Hindlimb muscle (tissue), 1 donor: ENCODE measurements at places on chromosomes 12 and 14. TPM values are rescaled to one million over a fixed set of nuclear protein-coding genes. Genes with fewer than 3 reads are reported as not detected.

LBHD2 gene
- not detected for polyA plus RNA-seq

TCL1B gene
- not detected for polyA plus RNA-seq

RTL1 gene
- polyA plus RNA-seq: 69.2 TPM

CEP170B gene
- polyA plus RNA-seq: 1.8 TPM

TAS2R43 gene
- polyA plus RNA-seq: 0.27 TPM

AQP6 gene
- 0.09 TPM for polyA plus RNA-seq

SRRM4 gene
- 0.31 TPM for polyA plus RNA-seq

DNA sequence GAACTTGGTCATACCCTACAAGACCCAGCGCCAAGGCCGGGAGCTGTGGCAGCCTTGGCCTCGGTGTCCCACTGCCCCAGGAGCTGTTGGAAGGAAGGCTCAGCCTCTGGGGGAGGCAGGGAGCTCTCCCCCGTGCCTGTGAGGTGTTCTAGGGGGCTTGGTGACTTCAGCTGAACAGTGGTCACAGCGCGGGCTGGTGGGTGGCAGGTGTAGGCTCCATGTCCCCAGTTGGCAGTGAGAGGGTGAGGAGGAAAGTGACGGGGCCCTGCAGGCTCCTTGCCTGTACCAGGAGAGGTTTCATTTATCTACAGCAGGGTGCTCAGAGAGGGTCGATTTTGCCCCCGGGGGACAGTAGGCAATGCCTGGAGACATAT is 47.5 kb downstream of the DLK1 start:
- DNase-seq: no peak

DNA sequence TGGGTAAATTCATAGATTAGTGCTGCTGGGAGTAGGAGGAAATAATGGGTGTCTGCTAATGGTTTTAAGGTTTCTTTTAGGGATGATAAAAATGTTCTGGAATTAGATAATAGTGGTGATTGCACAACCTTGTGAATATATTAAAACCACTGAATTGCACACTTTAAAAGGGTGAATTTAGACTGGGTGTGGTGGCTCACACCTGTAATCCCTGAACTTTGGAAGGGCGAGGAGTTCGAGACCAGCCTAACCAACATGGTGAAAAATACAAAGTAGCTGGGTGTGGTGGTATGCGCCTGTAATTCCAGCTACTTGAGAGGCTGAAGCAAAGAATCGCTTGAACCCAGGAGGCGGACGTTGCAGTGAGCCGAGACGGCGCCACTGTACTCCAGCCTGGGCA is 1.3 kb downstream of the RAD52 start:
- no peak for DNase-seq

GRCh38 chr12:93430280-93430679 is 11.5 kb downstream of the UBE2N start:
- DNase-seq: no peak

DNA sequence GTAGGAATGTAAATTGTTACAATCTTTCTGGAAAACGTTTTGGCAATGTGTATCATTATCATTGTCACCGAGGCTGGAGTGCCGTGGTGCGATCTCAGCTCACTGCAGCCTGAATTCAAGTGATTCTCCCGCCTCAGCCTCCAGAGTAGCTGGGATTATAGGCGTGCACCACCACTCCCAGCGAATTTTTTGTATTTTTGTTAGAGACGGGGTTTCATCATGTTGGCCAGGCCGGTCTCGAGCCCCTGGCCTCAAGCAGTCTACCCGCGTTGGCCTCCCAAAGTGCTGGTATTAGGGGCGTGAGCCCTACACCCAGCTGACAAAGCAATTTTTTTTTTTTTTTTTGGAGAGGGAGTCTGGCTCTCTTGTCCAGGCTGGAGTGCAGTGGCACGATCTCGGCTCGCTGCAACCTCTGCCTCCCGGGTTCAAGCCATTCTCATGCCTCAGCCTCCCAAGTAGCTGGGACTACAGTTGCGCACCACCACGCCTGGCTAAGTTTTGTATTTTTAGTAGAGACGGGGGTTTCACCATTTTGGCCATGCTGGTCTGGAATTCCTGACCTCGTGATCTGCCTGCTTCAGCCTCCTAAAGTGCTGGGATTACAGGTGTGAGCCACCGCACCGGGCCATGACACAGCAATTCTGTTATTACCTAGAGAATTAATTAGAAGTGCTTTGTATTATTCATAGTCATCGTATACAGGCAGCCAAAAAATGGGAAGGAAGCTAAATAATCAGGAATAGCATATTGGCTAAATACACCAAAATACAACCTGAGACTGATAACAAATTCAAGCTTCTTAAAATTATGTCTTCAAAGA is 1.2 kb downstream of the ACTR6 start:
- DNase-seq: no peak

DNA sequence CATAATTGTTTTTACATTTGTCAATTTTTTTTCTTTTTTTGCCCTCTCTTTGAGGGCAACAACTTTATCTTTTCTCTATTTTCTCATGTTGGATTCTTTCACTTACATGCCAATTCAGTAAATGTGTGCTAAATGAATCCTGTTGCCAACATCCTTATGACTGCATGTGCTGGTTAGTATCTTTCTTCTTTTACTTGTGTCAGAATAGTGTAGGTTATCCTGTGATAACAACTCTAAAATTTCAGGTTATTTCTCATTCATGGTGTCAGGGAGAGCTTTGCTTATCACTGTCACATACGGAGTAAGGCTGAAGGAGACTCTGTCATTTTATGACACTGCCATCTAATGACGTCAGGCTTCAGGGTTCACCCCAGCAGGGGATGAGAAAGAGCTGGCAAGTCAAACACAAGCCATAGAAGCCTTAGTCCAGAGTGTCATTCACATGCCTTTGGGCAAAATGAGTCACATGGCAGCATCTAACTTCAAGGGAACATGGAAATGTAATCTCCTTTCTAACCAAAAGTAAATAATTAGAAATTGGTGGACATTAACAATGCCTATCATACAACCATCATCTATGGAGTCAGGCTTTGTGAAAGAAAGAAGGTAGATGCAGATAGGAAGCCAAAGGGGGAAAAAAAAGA is 242.5 kb upstream of the ATP2B1 start:
- no peak for DNase-seq

GRCh38 chr12:54592316-54592715 is 3.9 kb upstream of the PPP1R1A start:
- DNase-seq: no peak

DNA sequence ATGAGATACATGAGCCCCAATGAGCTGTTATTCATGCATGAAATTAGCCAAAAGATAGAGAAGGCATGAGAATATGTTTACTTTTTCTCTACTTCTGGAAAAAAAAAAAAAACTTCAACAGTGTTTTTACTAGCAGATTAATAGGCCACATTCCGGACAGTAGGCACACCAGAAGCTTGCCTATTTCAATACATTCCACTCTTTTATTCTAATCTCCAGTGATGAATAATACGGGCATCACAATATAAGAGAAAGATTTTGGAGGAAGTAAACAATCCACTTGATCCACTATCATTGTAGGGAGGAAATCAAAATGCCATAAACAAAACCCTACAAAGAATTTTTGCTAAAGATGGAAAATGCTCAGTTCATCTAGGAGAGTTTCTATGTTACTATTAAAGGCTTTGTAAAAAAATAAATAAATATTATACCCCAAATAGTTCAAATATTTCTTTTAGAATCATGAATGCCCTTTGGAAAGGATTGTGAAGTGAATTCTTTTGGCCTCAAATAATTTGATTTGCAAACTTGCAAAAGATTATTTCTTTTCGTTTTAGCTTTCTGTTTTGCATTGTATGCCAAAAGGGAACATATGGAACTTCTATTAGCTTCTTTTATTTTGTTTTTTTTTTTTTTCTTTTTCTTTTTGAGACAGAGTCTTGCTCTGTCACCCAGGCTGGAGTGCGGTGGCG is 232.6 kb downstream of the EPS8 start:
- no peak for DNase-seq

DNA sequence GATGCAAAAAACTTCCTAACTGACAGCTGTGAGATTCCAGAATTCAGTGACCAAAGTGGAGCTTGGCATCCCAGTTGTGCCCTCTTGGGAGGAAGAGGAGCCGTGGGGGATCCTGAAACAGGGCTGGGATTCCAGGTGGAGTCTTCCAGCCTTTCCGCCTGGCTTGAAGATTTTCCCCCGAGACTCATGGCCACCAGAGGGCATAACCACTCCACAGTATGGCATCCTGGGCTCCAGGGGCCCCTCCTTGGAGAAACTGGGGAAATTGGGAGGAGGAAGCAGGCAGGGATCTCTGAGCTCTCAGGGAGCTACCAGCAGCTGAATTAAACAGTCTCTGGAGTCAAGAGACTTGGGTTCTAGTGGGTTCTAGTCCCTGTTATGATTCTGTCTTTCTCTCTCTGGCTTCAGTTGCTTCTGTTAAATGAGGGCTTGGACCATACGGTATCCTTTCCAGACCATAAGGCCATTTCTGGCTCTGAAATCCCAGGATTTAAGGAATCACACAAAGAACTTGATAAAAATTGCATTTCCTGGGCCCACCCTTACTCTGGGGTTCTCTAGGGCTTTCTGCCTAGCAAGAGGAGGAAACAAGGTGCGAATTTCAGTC is 2.6 kb upstream of the TAMALIN start:
- DNase-seq: no peak

GRCh38 chr14:99129998-99130397 is 142.0 kb downstream of the BCL11B start:
- DNase-seq: no peak

- DNase-seq: no peak
Observed at GRCh38 chr12:116282371-116283286, 5.1 kb upstream of the MED13L start.

DNA sequence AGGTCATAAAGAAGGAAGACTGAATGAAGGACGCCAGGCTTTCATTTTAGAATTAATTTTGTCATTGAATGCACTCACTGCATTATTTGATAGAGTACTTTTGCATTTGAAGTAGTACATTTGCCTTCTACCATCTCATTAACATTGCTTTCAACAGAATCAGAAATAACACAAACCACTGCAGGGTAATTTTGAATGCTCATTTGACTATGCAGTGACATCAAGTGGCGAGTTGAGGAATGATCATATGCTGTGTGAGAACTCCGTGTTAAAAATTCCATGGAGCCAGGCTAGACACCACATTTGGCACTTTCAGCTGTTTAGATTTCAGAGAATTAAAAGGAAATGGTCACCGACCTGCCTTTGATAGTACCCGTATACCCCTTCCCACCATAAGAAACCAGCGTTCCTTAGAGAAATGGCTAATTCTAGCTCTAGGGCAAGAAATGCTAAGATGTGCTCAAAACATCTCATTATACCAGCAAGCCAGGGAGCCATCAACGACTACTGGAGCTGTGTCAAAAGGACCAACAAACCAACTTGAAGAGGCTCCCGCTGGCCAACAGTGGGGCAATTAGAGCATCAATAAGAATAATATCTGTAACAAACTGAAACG is 16.5 kb downstream of the HEBP1 start:
- DNase-seq: peak; percentile 43

DNA sequence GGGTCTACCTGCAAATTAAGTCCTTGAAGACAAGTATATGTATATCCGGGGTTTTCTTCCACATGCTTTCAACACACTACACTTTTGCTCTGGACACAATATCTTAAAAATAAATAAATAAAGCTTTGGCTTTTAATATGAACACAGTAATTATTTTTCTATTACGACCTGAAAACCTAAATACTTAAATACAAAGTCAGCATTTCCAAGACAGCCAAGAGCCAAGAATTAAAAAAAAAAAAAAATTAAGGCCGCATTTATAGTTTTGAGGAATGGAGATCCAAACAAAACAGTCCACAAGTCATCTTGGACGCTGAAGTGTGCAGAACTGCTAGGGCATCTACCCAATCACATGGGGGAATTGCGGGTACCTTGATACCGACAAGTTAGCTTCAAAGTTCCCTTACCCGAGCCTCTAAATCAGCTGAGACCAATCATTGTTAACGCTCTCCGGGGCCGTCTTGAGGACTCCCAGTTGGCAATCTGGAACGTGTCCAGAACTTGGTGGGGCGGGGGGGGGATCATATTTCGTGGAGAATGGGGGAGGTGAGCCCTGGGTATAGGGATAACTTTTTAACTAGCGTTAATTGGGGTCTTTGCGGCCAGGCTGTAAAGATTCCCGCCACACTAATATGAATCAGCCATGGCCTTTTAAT is 731 bp upstream of the PCNX4 start:
- DNase-seq: peak; percentile 64

DNA sequence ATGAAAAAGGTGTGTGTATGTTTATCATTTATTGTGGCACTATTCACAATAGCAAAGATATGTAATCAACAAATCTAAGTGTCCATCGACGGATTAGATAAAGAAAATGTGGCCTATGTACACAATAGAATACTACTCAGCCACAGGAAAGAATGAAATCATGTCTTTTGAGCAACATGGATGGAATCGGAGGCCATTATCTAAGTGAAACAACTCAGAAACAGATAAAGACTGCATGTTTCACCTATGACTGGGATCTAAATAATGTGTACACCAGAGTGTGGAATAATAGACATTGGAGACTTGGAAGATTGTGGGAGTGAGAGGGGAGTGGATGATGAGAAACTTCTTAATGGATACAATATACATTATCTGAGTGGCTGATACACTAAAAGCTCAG is 44.0 kb downstream of the CCER1 start:
- DNase-seq: no peak

DNA sequence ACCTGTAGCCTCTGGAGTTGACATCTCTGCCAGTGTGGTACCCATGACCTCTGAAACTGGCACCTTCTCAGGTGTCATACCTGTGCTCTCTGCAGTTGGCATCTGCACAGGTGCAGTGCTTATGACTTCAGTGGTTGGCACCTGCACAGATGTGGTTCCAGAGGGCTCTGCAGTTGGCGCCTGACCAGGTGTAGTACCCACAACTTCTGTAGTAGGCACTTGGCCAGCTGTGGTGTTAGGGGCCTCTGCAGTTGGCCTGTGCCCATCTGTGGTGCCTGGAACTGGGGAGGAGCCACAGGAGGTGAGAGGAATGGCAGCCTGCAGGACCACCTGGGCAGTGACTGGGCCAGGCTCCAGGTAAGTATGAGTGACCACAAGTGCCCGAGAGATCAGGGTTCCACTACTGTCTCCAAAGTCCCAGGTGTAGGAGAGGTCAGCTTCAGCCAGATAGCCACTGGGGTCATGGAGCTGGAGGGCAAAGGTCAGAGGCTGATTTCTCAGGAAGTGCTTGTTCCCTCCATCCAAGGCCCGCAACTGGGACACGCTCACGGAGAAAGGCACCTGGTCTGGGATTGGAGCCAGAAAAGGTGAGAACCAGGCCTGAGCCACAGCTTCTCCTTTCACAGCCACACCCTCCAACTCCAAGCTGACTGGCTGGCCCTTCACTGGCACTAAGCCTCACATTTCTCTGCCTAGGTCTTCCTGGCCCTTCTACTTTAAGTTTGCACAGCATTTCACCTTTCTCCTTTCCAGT is 8.6 kb downstream of the PMEL start:
- no peak for DNase-seq
